ENCODE measurements at places on chromosomes 5 and 9. TPM values are rescaled to one million over a fixed set of nuclear protein-coding genes. Genes with fewer than 3 reads are reported as not detected.

The PLAC8L1 gene
- not detected for total RNA-seq

The FAM163B gene
- total RNA-seq = not detected

The P4HA2 gene
- 42.0 TPM for total RNA-seq

The FREM1 gene
- 2.7 TPM for total RNA-seq

The GARIN3 gene
- total RNA-seq = not detected

The CCL27 gene
- total RNA-seq = not detected

The LTC4S gene
- 10.6 TPM for total RNA-seq

The FKTN gene
- total RNA-seq = 5.9 TPM

The GADD45G gene
- 16.2 TPM for total RNA-seq

The RBM22 gene
- total RNA-seq = 30.2 TPM

The MSX2 gene
- 1.2 TPM for total RNA-seq

The CCDC192 gene
- not detected for total RNA-seq

The ADGRD2 gene
- total RNA-seq = 4.2 TPM

The CAVIN4 gene
- 0.49 TPM for total RNA-seq

The FBP2 gene
- not detected for total RNA-seq

The KIAA0825 gene
- 2.5 TPM for total RNA-seq

The DDX4 gene
- total RNA-seq = not detected

The NKD2 gene
- total RNA-seq = 2.0 TPM

The ANKRD34B gene
- not detected for total RNA-seq

The TMEM174 gene
- not detected for total RNA-seq

The SLC1A1 gene
- total RNA-seq = 1.5 TPM

The DNAJB5 gene
- 6.9 TPM for total RNA-seq

The PHF24 gene
- 0.25 TPM for total RNA-seq

The DIPK1B gene
- 11.5 TPM for total RNA-seq

The ZNF879 gene
- 5.9 TPM for total RNA-seq

The PCDHA12 gene
- 0.25 TPM for total RNA-seq

The SLC36A3 gene
- not detected for total RNA-seq

The FOXE1 gene
- 7.9 TPM for total RNA-seq

The DIAPH1 gene
- total RNA-seq = 64.1 TPM

The PCDH1 gene
- 38.8 TPM for total RNA-seq

The SH3GL2 gene
- not detected for total RNA-seq

The NR5A1 gene
- total RNA-seq = 1.2 TPM

The TAF11L5 gene
- not detected for total RNA-seq

The TNFSF8 gene
- total RNA-seq = 4.2 TPM

The GABRA1 gene
- not detected for total RNA-seq

The RASEF gene
- 7.6 TPM for total RNA-seq

The FCN2 gene
- not detected for total RNA-seq

The LRRTM2 gene
- total RNA-seq = 1.2 TPM

The GFI1B gene
- not detected for total RNA-seq

The TRAF1 gene
- 6.9 TPM for total RNA-seq

The ZDHHC11B gene
- 2.7 TPM for total RNA-seq

The MARCOL gene
- total RNA-seq = not detected

The PCDHGC4 gene
- total RNA-seq = 4.9 TPM

The SPATA31C2 gene
- total RNA-seq = not detected

The ZFP2 gene
- 2.2 TPM for total RNA-seq

The AKNA gene
- total RNA-seq = 55.0 TPM

The CCDC152 gene
- total RNA-seq = not detected

The CORO2A gene
- 17.4 TPM for total RNA-seq
